Activated T-helper 1 cell treated with anti-CD3 and anti-CD28 coated beads, Interleukin-2, amount 50 U/mL, for 16 hours (primary cell): ENCODE measurements at places on chromosomes 7 and 10.

GRCh38 chr10:48411510-48411909, 105.0 kb downstream of the MAPK8 start:
- DNase-seq = no peak

DNA sequence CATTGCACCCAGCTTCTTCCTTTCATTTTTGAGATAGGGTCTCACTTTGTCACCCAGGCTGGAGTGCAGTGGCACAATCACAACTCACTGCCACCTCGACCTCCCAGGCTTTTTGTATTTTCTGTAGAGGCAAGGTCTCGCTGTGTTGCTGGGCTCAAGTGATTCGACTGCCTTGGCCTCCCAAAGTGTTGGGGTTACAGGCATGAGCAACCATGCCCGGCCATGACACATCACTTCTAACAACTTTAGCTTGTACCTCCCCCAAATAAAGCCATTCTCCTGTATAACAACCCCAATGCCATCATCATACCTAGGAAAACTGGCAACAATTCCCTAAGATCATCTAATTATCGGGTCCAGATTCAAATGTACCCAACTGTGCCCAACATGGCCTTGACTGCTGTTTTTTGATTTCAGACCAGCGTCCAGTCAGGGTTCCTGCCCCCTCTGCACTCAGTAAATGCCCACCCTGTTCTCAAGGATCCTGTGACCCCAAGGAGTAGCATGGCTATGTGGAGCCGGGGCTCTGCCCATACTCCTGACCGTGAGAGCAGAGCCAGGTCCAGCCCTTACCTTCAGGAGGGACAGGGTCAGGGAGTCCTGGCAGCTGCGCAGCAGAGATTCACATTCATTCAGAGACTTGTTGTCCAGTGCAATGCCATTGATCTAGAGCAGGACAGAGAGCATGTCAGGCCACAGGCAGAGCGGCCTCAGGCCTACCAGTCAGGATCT, 102.6 kb downstream of the DLG5 start:
- no peak for DNase-seq

GRCh38 chr10:96255549-96256333, 15.6 kb downstream of the BLNK start:
- no peak for DNase-seq

- DNase-seq = no peak
These were observed 16.8 kb downstream of the HNRNPA2B1 start for GRCh38 chr7:26183545-26184280.

DNA sequence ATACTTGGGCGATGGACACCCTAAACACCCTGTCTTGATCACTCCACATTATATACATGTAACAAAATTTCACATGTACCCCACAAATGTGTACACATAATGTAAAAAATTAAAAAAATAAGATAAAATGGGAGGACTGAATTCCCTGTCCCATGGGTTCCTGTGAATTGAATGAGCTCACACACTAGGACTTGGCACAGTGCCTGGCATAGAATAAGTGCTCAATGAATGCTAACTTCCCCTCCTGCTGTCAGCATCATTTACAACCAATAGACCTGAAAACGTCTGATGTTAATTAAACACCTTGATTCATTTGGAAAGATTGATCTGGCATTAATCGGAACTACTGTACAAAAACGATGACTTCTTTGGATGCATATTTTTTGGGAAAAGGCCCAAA, 117.3 kb upstream of the ZNF438 start:
- DNase-seq = no peak

GRCh38 chr10:110508806-110509544, 11.3 kb downstream of the DUSP5 start:
- no peak for DNase-seq

DNA sequence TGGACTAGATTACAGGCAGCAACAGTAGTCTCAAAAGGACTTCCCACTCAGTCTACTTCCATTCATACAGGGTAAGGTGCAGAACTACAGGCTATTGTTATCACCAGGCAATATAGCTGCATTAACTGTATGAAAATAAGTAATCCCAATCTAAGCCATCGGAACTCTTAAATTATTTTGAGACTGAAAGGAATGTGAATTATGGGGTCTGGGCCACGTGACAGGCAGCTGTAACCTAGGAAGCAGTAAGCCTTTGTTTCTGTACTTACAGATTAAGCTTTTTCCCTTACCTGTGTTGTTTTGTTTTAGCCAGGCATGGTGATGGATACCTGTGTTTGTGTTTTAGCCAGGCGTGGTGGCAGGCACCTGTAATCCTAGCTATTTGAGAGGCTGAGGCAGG, 152.4 kb upstream of the TRIM24 start:
- no peak for DNase-seq

DNA sequence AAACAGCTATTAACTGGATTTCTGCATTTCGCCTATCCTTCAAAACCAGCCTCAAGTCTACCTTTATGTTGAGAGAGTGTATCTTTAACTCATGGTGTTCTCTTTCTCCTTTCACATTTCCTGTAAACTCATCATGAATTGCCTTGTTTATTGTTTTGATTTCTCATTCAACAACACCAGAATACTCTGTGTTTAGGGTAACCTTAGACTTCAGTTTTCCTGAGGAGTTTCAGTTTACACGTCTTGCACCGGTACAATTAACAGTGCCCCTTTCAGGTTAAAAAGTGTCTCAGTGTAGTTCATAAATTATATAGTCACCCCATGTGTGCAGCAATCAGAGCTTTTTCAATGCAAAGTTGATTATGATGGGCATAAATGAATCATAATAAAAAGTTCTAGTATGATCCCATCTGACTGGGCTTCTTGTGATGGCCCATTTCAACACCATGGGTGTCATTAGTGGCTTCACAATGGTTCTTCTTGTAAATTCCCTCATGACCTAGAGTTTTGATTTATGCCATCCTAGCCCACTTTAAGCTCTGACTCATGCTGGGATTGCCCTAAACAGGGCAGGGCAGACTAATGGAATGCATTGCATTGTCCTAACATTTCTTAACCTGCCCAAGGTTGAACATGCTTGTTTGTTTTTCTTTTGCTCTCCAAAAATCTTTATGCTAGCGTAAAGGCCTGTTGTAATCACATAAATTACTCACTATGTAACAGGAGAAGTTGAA, 22.0 kb downstream of the ITGB8 start:
- DNase-seq = no peak

DNA sequence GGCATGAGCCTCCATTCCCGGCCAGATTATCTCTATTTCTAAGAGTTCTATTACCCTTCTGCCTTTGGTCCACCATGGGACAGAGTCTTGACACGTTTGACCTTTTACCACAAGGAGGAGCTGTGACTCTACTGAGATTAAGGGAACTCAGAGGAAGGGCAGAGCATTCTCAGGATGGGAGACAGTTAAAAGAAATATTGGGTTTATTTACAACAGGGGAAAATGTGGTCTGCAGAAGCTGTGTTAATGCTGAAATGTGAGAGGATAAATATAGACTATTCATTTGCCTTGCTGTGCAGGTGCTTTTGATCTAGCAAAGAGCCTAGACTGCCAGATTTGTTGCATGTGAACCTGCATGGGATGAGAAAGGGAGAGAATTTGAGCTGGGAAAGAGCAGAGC, 45.8 kb upstream of the PRSS58 start:
- no peak for DNase-seq

- DNase-seq = no peak
These were observed 883.5 kb downstream of the SORCS1 start for GRCh38 chr10:106280896-106281460.

- DNase-seq = no peak
These were observed 23.5 kb upstream of the MEOX2 start for GRCh38 chr7:15709978-15710377.

DNA sequence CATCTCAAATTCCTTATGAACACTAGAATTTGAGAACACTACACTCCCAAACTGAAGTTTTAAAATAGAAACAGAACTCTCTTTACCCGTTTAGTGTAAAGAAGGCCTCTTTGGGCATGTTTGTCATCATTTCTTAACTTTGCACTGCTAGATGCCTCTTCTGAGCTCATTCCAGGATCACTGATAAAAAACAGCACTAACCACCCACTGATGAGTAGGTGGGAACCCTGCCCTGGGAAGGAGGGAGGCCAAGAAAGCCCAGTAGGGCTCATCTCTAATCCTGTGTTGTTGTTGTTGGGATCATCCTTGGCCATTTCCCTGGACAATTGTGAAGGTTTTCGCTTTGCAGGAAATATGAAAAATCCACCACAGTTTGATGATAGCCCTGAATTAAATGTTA, 68.2 kb downstream of the CUBN start:
- DNase-seq = no peak

DNA sequence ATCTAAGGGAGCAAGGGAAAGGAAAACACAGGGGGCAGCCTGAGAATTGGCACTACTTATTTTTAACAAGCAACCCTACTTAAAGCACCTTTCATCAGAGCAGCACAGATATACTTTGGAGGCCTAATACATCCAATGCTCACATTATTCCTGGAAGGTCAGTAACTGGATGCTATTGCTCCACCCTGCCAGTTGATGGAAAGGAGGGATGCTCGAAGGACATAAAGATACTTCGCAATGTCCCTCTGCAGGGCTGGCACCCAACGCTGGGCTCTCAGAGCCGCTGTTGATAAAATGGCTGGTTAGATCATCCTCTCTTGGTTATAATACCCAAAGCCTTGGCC, 307.9 kb upstream of the AOAH start:
- no peak for DNase-seq

DNA sequence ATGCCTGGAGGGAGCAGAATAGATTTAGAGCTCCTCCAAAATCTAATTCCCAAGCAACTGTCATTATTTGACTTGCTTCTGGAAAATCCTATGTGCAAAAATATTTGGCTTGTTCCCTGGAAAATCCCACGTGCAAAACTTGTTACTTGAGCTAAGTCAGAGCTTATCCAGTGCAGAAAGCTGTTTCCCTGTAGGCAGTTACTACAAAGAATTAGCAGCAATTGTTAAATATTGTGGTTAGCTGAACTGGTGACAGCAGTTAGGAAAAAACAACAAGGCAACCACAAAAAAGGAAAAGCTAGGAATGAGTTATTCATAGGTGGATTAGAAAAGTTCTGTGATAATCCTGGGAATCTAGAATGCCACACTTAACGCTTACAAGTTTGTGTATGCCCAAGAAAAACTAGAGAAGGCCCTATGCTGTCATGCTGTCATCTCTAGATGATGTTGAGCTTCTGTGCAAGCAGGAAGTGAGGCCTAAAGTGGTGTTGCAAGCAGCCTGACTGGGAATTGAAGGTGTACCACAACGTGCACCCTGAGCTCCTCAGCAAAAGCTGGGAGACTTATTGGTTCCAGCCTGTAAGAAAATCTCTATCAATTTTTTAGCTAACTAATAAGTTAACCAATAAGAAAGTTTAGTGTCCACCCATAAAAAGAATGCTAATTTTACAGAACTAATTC, 738.6 kb upstream of the LRRTM3 start:
- DNase-seq = no peak

- no peak for DNase-seq
These were observed 4.7 kb downstream of the CRCP start for GRCh38 chr7:66119245-66119850.

GRCh38 chr10:60565492-60565891, 175.8 kb upstream of the ANK3 start:
- DNase-seq = no peak

DNA sequence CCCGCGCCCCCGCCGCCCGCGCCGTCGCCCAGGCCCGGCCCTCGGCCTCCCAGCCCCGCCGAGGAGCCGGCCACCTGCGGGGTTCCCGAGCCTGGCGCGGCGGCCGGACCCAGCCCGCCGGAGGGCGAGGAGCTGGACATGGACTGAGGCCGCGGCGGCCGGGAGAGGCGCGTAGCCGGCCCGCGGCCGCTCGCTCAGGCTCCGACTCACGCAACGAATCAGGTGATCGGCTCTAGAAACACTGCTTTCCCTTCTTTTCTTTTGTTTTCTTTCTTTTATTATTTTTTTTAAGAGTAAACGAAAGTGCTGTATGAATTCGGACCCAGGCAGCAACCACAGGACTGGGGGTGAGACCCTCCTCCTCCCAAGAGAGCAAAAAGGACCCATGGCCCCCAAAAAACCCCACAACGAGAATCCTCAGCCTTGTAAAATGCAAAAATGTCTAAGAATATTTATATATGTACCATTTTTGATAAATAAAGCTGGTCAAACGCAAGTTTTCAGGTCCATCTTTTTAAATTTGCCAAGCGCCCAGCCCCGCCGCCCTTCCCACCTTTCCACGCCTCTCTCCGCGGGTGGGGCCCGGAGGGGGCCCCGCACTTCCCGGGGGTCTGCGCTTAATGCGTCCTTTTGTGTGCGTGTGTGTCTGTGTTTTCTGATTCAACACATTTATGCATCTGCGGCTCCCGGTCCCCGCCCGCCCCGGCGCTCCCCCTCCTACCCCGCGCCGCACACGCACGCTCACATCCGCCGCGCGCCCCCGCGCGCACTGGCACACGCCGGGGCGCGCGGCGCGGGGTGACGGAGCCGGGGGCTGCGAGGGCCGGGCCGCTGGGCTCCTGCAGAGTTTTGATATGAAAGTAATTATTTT, 4.4 kb downstream of the UNCX start:
- no peak for DNase-seq
